Activated CD8-positive, alpha-beta memory T cell treated with anti-CD3 and anti-CD28 coated beads for 1 hour (primary cell): ENCODE measurements at places on chromosomes 1 and 21.

DNA sequence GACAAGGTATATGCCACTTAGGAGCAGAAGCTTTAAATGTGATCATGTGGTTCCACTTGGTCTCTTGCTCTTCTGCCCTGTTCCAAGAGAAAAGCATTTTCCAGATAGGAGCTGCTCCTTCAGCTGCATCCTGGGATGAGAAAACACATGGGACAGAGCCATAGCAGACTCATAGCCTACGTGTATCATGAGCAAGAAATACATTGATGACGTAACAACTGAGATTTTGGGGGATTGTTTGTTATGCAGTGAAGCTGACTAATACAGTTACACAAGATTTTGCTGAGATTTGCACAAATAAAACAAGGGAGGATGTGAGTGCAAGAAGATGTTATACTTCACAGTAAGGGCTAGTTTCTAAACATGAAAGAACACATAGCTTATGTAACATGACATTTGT, 36.0 kb upstream of the IRF2BP2 start:
- no peak for DNase-seq

GRCh38 chr1:173532237-173532636, 55.1 kb downstream of the PRDX6 start:
- no peak for DNase-seq

DNA sequence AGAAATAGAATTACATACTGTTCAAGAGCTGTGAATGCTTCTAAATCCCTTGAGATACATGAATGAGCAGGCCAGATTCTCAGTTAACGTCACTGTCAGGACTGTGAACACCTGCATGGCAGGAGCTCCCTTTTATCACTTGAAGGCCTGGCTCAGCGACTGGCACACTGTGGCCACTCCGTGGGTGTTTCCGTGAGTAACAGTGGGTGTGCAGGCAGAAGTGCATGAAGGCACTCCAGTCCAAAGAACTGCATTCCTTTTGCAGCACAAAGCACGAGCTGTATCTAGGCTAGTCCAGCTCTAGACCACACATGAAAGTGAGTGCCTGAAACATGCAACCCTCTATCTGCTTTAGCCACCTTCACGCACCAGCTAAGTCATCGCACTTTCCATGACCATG, 9.6 kb upstream of the SIM2 start:
- DNase-seq, result no peak

- DNase-seq, result no peak
Measured at GRCh38 chr1:55169126-55169525, 46.0 kb downstream of the USP24 start.

- no peak for DNase-seq
Measured at GRCh38 chr1:107677697-107678096, 287.3 kb downstream of the VAV3 start.

- DNase-seq, result peak; percentile 100
Measured at GRCh38 chr1:225999227-225999911, at the start of gene SDE2. Gene SDE2, minus strand, starts transcription at chr1:225999343. Its CDS starts 31 bp downstream, at chr1:225999312.

DNA sequence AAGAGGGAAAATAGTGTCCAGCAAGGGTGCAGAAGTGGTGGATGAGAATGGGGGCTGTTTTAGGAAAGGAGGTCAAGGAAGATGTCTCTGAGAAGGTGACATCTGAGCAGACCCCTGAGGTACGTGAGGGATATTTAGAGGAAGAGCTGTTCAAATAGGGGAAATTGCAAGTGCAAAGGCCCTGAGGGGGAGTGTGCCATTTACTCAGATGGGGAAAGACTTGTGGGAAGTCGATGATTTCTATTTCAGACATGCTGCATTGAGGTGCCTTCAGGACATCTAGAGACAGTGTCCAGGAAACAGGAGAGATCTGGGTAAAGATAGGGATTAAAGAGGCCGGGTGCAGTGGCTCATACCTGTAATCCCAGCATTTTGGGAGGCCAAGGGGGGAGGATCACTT, 10.4 kb upstream of the ADGRB2 start:
- DNase-seq, result no peak

GRCh38 chr1:162470216-162470615, 27.4 kb upstream of the UHMK1 start:
- DNase-seq, result no peak

DNA sequence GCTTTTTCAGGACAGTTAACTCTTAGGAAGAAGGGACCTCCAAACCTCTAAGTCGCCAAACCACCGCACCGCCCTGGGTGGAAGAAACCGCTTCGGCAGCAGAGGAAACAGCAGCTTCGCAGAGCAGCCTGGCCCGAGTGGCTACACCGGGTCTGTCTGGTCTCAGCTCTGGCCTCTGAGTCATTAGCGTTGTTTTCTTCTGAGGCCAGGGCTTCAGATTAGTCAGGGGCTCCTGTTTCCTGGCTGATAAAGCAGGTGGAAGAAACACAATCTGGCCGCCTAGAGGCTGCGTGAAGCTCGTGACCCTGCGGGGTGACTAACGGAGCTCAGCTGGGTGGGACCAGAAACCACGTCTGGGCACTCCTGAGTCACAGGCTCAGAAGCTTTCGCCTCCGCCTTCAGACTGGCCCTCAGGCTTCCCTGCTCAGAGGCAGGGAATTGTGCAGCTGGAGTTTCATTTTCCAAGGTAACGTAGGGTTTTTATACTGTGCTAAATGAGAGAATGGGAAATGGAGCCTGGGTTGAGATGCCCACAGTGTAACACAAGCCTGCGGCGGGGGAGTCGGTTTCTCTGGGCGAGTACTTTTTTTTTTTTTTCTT, 44.9 kb downstream of the CHAF1B start:
- DNase-seq, result peak; percentile 41

GRCh38 chr1:184283999-184284398, 102.8 kb upstream of the C1orf21 start:
- DNase-seq, result no peak

DNA sequence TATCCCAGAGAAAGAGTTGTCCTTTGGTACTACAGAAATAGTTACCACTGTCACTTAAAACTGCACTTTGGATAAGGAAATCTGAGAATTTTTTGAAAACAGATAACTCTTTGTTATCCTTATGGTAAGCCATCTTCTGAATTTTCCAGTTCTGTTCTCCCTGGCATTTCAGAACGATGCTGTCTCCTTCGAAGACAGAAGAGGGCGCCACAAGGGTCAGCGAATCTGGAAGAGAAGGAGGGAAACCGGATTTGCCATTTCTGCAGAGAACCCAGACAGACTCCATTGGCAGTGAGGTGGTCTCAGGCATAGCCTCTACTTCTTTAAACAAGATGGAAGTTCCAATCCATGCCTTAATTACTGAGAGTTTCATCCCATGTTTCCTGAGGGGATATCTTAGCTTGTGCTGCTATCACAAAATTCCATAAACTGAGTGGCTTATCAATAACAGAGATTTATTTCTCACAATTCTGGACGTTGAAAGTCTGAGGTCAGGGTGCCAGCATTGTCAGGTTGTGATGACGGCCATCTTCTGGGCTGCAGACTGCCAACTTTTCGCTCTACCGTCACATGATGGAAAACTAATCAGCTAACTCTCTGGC, 6.4 kb downstream of the FCRL2 start:
- no peak for DNase-seq

DNA sequence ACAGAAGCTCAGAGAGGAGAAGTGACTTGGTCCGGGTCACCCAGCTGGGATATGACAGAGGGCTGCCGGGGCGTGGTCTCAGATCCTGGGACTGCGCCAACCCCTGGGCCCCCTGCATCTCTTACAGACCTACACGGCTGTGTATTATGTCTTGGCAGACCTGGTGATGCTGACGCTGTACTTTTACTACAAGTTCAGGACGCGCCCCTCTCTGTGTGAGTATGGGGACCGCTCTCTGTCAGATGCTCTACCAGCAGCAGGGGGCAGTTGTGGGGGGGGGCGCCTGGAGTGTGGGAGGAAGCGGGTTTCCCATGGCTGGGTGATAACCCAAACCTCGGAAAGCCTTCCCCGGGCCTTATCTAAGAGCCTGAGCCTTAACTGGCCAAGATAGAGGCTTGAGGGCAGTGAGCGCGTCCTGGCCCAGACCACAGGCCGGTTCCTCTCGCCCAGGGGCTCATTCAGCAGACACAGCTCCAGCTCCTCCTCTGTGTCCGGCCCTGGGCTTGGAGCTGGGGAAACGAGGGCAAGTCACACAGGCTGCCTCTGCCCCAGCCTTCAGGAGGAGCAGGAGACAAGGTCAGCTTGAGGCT, 13.3 kb downstream of the SLC66A1 start:
- no peak for DNase-seq

DNA sequence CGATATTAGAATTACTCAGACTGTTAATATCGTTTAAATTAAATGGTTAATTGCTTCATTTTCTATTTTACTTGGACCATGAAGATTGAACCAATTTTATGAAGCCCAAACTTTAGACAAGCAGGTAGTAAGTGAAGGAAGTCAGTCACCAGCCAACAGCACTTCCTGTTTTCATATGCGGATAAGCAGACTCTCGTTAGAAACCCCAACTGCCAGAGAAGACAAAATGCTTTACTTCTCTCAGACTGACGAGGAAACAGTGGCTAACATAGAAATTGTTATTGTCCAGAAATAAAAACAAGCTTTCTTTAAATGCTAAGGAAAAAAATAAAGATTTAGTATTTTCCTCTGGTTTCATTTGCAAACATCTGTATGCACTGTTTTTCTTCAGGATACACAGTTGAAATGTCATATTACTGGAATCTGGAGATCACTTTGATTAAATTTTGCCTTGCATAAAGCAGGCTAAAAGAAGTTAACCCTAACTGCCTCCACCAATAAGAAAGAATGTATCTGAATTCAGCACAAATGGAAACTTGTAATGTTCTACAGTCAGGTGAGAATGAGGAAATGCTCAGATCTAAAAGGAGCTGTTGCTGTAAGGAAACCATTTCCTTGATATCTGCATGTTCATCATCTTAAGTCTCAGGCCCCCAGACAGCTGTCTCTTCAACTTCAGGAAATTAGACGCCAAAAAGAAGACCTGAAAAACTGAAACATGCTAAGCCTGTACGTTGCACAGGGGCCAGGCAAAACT, 129.8 kb upstream of the SAMSN1 start:
- no peak for DNase-seq

GRCh38 chr1:227917081-227917950, 30.4 kb downstream of the WNT9A start:
- no peak for DNase-seq

GRCh38 chr21:27515676-27516075, 548.8 kb upstream of the ADAMTS5 start:
- no peak for DNase-seq
